Stimulated activated naive CD4-positive, alpha-beta T cell treated with Interleukin-2 at 50 U/mL for 16 hours (primary cell): ENCODE measurements at places on chromosomes 4 and X.

DNA sequence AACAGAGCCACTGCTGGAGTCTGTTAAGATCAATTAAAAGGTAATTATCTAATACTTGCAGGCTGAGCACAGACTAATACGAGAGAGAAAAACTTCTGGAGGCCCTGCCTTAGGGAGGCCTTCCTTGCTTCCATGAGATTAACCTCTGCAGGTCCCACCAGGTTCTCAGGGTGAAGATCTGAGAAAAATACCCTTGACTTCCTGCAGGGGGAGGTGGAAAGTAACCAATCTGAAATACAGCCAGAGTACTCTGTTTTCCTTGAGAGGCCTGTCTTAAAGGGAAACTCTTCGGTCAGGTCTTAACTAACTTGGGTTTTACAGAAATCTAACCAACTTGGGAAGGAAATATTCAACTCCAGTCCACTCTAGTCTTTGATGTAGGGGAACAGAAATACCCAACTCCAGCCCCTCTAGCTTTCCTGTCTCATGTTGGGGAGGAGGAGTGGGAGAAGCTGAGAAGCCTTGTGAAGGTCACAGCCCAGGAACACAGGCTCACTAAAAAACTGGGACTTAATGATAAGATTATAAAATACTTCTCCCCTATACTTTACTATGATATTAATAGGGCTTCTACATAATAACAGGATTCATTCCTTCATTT lies 77.1 kb downstream of the TBCK start:
- no peak for DNase-seq

GRCh38 chrX:81348388-81348787 lies 146.5 kb downstream of the SH3BGRL start:
- DNase-seq: no peak

DNA sequence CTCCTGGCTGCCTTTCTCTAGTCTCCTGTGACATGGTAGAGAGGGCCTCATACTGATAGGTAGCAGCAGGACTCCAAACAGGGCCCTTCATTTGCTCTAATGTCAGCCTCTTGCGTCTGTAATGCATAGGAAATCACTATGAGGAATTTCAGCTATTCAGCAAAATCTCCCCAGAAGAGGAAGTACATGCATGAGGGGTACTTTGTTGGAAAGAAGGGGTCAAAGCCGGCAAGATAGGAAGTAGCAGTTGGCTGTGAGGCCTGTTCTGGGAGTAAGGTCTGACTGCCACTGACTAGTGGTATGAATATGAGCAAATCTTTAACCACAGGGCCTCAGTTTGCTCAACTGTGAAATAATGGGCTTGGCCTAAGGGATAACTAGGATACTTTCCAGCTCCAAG lies 283.2 kb downstream of the ARHGAP10 start:
- DNase-seq: no peak

- DNase-seq: no peak
Observed at GRCh38 chr4:107458194-107458593, 261.8 kb downstream of the PAPSS1 start.

DNA sequence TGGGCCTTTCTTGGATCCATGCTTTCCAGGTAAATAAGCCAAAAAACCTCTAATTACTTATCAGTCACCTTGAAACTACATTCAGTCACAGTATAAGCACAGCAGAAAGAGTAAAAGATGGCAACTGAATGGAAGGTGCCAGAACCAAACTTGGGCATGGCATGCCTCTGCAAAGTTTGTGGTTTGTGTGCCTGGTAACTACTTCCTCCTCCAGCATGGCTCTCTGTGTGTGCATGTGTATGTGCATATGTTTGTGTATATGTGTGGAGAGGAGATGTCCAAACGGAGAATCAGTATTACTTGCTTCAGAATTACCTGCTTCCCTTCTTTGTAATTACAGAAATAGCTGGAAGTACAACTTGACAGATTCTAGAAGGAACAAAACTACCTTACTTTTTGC lies 67.5 kb downstream of the AGTR2 start:
- DNase-seq: no peak

GRCh38 chr4:141127884-141128283 lies 5.4 kb downstream of the RNF150 start:
- DNase-seq: no peak

DNA sequence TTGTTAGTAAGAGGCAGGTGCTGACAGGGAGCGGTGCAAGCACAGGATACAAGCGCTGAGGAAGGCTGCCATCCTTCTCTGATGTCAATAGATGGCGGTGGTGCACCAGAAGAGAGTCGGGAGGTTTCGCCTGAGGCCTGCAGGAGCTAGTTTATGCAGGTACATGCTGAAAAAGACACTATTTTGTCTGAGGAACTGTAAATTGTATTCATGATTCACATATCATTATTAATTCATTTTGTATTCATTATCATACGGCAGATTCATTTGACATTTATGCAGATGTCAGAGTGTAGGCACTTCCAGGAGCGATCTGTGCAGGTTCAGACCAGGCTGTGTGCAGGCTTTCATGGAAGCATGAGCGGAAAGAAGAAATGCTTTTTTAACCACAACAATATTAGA lies 824.0 kb downstream of the STIM2 start:
- no peak for DNase-seq

DNA sequence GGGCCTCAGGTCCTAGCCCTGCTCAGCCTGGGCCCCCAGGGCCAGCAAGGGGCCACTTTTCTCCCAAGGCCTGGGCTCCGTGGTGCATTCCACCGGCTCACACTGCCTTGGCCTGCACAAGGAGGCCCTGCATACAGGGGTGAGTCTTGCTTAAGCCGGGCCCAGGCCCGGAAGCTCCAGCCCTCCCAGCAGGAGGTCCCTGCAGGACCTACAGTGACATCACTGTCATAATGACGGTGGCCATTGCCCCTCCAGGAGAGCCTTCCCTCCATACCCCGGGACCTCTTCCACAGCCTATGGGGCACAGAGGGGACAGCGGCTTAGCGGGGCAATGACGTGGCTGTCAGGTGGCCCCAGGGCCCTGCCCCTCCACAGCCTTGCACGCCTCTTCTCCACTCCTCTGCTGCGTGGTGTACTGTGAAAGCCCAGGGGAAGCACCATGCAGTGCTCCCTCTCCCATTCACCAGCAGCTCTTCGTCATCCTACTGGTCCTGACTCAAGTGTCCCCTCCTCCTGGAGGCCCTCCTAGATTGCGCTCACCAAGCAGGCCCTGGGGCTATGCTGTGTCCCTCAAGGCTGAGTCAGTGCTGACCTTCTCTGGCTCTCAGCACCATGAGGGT lies 32.3 kb upstream of the AFAP1 start:
- no peak for DNase-seq

DNA sequence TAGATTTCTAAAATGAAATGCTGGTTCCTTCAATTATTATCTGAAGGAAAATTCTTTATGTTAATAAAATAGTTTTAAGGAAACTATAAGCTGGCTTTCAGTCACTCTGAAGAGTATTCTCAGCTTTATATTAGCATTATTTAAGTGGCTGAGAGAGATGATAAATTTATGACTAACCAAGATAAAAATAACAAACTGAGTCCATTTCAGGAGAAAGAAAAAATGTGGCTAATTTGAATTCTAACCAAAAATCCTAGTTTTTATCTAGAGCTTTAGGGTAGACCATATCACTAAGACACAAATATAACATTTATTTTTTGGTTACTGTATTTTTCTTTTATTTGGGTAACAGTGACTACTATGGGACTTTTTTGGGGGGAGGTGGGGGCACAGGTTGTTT lies 59.4 kb upstream of the NAP1L5 start:
- DNase-seq: no peak

GRCh38 chr4:5636766-5637670 lies 71.3 kb downstream of the EVC2 start:
- DNase-seq: no peak

- no peak for DNase-seq
Observed at GRCh38 chr4:147862043-147862692, 130.3 kb downstream of the ARHGAP10 start.

DNA sequence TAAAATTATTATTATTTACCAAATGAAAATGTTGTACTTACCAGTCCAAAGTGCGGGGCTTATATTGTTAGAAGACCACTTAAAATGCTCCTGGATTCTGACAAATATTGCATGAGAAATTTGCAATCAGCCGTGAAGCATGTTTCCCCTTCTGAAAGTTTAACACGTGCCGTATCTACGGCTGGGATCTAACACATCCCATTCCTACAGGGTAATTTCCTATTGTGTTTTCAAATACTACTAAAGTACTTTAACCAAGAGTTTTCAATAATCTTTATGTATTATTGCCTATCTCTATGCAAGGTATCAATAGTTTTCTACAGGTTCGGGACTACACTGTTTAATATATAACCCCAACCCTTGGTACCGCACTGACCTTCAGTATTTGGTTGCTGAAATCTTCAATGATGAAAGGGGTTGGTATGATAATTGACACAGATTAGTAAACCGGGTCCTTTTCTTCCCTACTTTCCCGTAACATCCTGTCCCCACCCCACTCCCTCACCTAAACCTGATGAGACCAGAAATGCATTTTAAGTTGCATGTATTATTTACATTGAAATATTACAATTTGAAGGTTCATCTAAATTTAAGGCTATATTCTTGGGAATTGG lies 795 bp upstream of the BRWD3 start:
- DNase-seq: no peak

DNA sequence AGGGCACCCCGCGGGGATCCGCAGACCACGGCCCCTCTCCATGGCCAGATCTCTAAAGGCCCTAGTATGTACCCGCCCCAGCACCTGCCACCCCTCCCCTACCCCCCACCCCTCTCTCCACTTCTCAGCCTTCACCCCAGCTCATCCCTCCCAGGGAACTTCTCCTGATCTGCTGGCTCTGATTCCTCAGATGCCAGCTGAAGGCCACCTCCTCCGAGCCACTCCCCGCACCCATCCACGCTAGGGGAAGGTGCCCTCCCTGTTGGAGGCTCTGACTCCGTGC lies 11.9 kb downstream of the PSAPL1 start:
- no peak for DNase-seq

DNA sequence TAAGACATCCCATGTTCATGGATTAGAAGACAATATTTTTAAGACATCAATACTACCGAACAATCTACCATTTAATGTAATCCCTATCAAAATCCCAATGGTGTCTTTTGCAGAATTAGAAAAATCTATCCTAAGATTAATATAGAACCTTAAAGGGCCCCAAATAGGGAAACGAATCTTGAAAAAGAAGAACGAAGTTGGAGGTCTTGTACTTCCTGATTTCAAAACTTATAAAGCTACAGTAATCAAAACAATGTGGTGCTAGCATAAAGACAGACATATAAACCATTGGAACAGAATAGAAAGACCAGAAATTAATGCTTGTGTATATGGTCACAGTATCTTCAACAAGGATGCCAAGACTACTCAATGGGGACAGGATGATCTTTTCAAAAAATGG lies 42.0 kb downstream of the CENPE start:
- DNase-seq: no peak

DNA sequence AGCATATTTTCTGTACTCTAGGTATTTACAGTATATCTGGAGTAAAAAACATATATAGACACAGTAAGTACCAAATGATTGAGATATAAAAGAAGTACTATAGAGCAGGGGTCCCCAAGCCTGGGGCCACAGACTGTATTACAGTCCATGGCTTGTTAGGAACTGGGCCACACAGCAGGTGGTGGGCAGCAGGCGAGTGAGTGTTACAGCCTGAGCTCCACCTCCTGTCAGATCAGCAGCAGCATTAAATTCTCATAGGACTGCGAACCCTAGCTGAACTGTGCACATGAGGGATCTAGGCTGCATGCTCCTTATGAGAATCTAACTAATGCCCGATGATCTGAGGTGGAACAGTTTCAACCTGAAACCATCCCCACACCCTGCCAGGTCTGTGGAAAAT lies 300.7 kb downstream of the NR3C2 start:
- no peak for DNase-seq

GRCh38 chr4:8084031-8084660 lies 74.5 kb downstream of the ABLIM2 start:
- no peak for DNase-seq

GRCh38 chr4:122583906-122584305 lies 37.0 kb downstream of the IL21 start:
- no peak for DNase-seq

GRCh38 chr4:6986072-6986780 lies 56.9 kb upstream of the TADA2B start:
- DNase-seq: no peak

DNA sequence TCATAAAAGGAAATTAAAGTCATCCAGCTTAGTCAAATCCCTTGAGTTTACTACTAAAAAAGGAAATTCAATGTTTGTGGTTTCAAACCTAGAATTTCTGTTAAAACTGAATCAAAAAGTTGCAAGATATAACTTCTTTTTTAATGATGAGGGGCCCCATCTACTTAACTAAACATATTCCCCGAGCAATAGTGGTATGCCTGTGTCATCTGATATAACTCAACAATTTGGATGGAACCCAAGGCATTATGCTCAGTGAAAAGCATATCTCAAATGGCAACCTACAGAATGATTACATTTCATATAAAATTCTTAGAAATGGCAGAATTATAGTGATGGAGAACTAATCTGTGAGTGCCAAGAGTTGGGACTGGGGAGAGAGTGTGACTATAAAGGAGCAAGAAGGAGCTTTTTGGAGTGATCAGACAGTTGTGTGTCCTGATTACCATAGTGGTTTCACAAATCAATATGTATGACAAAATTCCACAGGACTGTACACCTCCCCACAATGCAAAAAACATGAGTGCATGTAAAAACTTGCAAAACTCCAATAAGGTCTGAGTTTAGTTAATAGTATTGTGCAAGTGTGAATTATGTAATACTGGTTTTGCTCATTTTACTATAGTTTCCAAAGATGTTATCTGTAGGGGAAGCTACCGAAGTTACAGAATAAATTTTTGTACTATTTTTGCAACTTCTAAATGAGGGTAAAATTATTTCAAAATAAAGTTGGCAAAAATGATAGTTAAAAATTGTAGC lies 323.2 kb downstream of the ARHGAP24 start:
- DNase-seq: no peak

GRCh38 chr4:183348706-183349659 lies 26.8 kb upstream of the CLDN24 start:
- peak; percentile 24 for DNase-seq
